ENCODE measurements at places on chromosomes 6 and 20.

GRCh38 chr20:58553166-58553696 is 38.0 kb upstream of the APCDD1L start:
- DNase-seq: no peak

DNA sequence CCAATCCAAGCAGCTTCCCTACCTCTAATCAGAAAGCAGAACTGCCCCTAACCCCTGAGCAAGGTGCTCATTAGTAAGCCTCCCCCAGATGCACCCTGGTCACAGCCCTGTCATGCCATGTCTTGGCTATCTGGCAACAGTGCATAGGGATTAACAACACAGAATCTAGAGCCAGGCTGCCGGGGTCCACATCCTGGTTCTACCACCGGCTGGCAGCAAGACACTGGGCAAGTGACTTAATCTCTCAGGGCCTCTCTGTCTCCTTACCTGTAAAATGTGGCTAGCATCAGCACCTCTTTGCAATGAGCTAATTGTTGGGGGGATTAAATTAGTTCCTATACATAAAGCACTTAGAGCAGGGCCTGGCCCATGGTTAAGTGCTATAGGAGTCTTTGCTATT is 68.1 kb downstream of the CPNE5 start:
- DNase-seq: no peak

- no peak for DNase-seq
Observed at GRCh38 chr20:50397058-50397457, 113.1 kb upstream of the PTPN1 start.

GRCh38 chr6:142702501-142703460 is 242.2 kb downstream of the HIVEP2 start:
- DNase-seq: no peak

- no peak for DNase-seq
Observed at GRCh38 chr20:32482442-32483261, 102.5 kb downstream of the NOL4L start.

DNA sequence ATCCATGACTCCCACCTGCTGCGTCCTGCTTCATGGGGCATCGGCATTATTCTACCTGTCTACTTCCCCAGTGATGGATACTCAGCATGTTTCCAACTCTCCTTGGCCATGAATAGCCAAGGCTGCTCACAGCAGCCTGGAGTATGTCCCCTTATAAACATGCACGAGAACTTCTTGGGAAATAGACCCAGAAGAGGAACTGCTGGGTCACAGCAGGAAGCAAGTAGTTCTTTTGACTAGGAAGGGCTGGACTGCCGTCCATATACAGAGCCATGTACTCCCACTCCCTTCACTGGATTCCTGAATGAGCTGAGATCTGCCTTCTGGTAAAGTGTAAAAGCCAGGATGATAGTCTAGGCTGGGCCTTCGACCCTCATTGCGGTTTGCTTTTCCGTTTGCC is 106.3 kb upstream of the KCNK16 start:
- DNase-seq: no peak

DNA sequence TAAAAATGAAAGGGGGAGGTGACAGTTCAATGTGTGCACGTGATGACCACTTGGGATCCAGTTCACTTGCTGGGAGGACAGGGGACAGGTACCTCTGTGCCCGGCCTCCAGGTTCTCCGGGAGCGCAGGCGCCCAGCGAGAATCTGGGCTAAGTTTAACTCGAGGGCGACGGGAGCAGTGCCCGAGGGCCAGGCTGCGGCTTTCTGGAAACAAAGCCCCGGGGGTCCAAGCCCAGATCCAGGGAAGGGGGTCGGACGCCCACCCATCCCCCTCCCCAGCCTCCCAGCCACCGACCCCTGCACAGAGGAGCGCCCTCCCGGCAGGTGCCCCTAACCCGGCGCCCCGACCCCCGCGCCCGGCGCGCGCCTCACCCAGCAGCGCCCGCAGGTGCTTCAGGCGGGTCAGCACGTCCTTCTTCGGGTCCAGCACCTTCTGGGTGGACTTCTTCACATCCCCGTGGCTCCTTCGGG is 405 bp downstream of the RALGAPA2 start:
- no peak for DNase-seq

- DNase-seq: peak; percentile 9
Observed at GRCh38 chr6:36933102-36933501, 21.4 kb upstream of the PI16 start.

DNA sequence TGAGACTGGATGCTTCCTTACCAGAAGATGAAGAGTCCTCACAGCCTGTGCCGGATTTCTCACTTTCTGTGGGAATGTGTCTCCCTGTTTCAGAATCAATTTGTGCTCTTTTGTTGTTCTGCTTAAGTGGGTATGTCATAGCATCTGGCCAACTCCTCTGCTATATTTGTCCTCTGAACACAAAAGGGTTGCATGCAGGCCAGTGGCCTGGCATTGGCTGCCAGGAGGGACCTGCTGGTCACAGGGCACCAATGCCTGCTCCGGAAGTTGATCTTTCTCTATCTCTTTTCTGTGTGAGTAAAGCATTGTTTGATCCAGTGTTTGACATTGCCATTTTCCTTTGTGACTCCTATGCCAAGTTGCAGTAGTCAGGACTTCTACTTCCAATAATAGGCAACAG is 47.8 kb downstream of the JARID2 start:
- DNase-seq: no peak

DNA sequence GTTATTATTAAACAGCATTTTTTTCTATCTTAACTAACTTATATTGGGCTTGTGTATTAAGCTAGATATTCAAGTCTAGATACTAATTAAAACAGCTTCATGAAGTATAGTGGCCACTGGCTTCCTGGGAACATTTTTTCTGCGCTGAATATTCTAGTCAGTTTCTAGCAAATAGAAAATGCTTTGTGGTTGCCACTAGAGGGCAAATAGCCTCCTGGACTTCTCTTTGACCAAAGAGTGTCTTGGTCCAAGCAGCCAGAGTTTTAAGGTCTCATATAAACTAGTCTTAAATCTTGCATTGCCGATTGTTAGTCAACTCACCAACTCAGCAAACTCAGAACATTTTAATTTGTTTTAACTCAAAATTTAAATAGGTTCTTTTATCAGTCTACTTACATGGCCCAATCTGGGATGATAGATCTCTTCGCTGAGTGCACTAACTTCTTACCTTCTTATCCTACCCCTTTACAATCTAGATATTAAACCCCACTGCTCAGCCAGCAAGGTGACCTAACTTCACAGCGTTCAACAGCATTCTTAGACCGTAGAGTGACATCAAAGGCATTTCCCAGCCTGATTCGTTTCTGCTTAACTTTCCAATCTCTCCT is 24.6 kb upstream of the ID4 start:
- peak; percentile 21 for DNase-seq

- peak; percentile 45 for DNase-seq
Observed at GRCh38 chr6:14881398-14881797, 364.5 kb upstream of the JARID2 start.

DNA sequence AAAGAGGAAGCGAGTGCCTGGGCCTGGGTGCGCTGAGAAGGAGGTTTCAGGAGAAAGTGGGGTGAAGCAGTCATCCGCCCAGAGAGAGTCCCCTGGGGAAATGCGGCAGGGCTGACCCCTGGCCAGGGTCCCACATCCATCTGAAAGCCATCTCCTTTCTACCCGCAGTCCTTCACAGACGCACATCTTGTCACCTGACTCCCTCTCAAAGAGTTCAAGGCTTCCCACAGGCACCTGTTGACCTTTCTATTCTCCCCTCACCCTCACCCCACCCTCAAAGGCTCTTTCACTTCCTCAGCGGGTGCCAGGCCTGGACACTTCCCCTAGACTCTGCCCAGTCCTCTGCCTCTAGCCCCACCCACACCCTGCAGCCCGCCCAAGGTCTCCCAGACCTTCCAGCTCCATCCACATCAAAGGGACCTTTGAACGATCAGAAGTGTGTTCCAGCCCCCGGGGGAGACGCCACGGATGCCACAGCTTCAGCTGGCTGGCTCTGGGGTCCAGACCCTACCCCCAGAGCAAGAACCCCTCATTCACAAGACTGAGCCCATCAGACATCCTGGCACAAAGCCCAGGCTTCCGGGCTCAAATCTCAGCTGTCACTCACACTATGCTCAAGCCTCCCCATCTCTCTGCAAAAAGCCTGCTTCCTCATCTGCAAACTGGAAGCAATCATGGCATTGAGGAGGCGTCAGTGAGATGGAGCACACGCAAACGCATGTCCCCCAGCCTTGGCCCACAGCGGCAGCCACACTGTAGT is 2.1 kb downstream of the CTSZ start:
- DNase-seq: no peak

- DNase-seq: no peak
Observed at GRCh38 chr6:156525541-156525940, 251.6 kb upstream of the ARID1B start.

DNA sequence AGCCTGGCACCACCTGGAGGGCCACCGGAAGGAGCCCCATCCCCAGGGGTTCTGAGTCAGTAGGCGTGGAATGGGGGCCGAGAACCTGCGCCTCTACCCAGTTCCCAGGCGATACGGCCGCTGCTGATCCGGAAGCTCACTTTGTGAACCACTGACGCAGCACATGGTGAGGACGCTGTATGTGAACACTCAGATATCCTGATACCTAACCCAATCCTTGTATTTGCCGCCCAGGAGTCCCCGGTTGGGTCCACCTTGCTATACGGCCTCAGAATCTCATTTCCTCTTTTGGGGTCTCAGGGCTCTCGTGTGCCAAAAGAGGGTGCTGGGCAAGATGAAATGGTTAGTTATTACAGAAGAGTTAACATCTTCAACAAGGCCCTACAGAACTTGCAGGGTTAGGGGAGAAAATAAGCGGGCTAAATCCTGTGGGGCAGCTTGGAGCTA is 604 bp upstream of the RAB5IF start:
- peak; percentile 12 for DNase-seq

GRCh38 chr20:57774111-57774880 is 64.5 kb upstream of the PMEPA1 start:
- DNase-seq: no peak

DNA sequence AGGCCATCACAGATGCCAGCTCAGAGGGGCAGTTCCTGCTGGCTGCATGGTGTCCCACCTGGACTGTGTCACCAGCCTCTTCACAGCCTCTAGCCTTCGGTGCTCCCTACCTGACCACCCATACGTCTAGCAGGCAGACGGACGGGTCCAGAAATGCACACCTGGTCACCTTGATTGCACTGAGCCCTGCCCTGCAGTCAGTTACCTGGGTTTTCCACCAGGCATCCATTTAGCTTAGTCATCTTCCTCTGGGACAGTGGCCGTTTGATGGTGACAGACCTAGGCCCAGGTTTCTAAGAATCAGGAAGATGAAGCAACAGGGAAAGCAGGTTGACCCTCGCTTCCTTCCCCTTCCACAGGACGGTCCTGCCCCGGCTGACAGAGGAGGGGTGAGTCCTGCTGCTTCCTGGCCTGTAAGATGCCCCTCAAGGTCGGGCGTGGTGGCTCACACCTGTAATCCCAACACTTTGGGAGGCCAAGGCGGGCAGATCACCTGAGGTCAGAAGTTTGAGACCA is 9.8 kb upstream of the BPI start:
- DNase-seq: no peak

- no peak for DNase-seq
Observed at GRCh38 chr20:52677216-52677615, 294.9 kb upstream of the TSHZ2 start.

DNA sequence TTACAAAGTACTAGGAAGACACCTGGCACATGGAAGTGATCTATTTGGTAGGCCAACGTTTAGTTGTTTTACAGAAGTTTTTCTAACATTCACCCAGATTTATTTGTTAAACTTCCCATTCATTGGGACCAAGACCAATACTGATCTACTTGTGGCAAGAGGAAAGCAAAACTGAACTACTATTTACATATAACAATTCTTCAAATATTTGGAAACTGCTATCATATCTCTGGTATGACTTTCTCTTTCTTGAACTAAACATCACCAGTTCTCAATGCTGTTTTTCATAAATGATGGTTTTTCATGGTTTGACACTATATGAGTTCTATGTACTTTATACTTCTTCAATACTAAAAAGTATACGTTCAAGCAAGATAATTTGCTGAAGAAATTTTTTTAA is 189.2 kb downstream of the ASCC3 start:
- DNase-seq: no peak

DNA sequence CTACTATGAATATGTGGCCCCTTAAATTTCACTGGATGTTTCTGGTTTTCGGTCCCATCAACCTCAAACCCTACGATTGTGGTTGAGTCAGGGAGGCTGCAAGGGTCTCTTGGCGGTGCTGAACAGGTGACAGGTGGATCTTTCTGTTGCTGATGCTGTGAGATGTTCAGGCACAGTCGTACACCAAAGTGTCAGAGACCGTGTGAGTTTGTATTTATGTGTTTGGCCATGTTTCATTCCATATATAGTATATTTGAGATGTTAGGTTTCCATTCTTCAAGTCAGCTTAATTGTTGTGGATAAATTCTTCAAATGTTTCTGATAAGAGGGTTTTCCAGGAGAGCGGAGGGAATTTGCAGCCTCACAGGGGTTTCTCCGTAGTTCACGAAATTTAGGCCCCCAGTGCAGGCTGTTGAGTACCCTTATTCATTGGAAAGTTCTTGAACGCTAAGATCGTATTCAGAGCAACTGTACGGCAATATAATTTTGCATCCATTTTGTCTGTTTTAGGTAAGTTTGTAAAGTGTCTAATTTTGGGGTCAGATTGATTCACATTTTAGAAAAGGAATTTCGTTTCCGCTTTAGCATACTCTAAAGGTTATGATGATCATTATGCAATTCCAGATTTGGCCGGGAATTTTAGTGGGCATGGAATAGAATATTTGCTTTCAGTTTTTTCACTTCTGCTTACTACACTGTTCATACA is 1.2 kb downstream of the TAB2 start:
- no peak for DNase-seq

- no peak for DNase-seq
Observed at GRCh38 chr6:69812746-69813427, 16.1 kb upstream of the LMBRD1 start.

DNA sequence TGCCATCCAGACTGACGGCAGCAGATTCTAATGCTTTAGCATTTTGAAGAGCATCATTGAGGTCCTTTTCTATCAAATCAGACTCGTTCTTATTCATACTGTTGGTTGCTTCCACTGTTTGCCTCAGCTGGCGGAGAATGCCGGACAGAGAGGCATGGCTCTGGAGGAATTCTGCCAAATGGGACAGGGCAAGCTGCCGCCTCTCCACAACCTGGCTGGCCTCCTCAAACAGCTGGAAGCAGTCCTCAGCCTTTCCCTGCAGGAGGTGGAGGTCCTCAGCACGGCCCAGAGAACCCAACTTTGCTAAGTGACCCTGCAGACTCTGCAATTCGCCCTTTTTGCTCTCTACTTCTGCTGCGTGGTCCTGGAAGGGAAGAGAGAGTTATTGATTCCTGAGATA is 220.5 kb downstream of the SYNE1 start:
- no peak for DNase-seq

GRCh38 chr6:75604294-75604693 is 2.6 kb downstream of the SENP6 start:
- DNase-seq: no peak

- peak; percentile 53 for DNase-seq
Observed at GRCh38 chr6:84635081-84635761, 129.2 kb downstream of the TBX18 start.

- no peak for DNase-seq
Observed at GRCh38 chr6:4939241-4939640, 64.6 kb downstream of the RPP40 start.

GRCh38 chr6:132136981-132137380 is 185.8 kb upstream of the CCN2 start:
- no peak for DNase-seq
